Upper lobe of right lung (tissue), 1 donor: ENCODE measurements at places on chromosomes 3 and 15. TPM values are rescaled to one million over a fixed set of nuclear protein-coding genes. Genes with fewer than 3 reads are reported as not detected.

Gene MCCC1
- total RNA-seq = 61.4 TPM

Gene SSUH2
- total RNA-seq = not detected

Gene SKOR1
- total RNA-seq = 0.52 TPM

Gene TMCO5A
- not detected for total RNA-seq
